ENCODE measurements at places on chromosomes 5 and 9.

- no peak for DNase-seq
Measured at GRCh38 chr5:65943771-65944170, 17.4 kb downstream of the ERBIN start.

DNA sequence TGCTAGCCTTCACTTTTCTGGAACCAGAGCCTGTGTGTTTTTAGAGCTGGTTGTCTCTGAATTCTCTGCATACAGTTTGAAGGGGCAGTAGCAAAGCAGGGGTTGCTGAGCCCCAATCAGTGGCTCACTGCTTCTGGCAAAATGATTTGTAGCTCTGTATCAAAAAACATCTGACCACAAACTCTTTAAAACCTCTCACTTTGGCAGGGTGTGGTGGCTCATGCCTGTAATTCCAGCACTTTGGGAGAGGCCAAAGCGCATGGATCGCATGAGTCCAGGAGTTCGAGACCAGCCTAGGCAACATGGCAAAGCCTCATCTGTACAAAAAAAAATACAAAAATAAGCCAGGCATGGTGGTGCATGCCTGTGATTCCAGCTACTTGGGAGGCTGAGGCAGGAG lies 28.3 kb upstream of the APC start:
- DNase-seq, result no peak

DNA sequence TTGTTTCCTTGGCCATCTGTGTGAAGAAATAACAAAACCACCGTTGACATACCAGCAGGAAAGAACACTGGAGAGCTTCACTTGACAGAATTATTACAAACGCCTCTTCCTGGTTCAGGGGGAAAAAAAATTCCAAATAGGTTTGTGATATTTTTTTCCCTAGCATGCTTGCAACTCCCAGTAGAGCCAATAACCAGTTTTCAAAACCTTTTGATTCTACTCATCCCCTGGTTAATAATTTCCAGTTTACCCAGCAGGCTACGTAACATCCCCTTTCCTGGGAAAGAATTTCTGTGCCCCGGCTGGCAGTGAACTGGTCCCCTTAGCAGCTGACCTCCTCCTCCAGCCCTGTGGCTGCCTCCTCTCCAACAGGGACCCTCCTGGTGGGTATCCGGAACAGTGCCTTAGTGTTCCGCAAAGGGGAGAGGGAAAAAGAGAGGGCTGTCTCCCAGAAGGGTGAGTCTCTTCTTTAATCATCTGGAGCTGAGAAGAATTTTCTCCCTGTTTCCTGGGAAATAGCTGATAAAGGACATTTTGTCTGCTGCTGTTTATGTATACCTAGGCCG lies 72.8 kb upstream of the BOD1 start:
- DNase-seq, result no peak

GRCh38 chr5:96528826-96529474 lies 95.9 kb upstream of the PCSK1 start:
- no peak for DNase-seq

- no peak for DNase-seq
Measured at GRCh38 chr5:148926207-148926606, 99.8 kb downstream of the ADRB2 start.

GRCh38 chr5:57725658-57726504 lies 243.3 kb upstream of the ACTBL2 start:
- DNase-seq, result no peak

- no peak for DNase-seq
Measured at GRCh38 chr5:13278148-13278547, 666.3 kb downstream of the DNAH5 start.

DNA sequence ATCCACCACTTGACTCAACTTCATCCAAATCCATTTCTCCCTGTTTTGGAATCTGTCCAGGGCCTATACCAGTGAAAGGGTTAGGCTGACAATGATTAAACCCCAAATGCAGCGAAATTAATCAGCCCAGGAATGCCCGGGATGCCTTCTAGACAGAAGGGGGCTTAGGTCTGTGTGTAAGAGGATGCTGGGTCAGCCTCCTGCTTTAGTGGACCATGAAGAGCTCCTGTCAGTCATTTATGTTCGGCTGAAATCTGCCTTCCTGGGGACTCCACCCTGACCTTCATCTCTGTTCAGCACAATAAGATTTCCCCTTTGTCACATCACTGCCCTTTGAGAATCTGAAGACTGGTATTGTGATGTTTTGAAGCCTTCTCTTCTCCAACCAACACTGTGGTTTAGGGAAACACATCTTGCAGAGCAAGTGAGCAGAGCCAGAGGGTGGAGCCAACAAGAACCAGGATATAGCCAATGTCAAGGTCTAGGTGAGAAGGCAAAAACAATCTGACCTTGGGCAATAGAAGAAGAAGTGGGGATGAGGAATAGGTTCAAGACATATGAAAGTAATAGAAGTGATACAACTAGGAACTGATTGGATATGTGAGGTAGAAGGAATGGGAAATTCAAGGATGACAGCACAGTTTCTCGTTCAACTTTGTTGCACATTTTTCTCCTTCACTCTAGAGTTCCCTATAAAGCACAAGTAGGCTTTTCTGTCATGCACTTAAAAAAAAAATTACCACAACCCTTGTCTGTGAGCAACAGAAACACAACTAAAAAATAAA lies 234.4 kb downstream of the ARHGAP26 start:
- DNase-seq, result no peak

DNA sequence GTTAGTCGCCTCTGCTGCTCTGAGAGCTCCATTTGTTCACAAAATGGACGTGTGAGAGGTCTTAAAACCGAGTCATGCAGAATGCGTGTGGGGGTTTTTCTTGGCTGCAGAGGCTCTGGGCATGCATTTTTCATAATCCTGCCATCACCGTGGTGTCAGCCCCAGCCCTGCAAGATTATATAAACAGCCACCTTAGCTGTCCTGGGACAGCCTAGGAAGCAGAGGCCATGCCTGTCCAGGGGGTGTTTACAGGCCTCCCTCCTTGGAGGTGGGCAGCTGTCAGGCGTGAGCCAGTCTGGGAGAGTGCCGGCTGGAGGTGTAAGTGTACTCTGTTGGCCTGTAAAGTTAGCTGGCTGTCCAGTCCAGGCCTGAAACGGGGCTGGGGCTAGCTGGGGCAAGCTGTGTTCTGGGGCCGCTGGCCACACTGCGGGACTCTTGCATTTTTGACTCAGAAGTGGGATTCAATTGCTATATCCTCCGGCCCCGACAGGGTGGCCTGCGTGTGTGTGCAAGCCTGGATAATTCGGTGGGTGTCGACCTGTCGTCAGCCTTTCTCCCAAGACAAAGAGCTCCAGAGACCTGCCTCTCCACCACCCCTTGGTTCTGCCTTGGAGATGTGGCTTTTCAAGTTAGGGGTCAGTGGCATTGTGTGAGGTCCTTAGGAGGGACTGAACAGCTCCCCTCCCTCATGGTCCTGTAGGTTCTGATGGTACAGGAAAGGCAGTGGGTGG lies 2.4 kb downstream of the WNK2 start:
- DNase-seq, result no peak

Data from bone marrow (tissue), 2 donors.